ENCODE measurements at places on chromosomes 16 and 17.

DNA sequence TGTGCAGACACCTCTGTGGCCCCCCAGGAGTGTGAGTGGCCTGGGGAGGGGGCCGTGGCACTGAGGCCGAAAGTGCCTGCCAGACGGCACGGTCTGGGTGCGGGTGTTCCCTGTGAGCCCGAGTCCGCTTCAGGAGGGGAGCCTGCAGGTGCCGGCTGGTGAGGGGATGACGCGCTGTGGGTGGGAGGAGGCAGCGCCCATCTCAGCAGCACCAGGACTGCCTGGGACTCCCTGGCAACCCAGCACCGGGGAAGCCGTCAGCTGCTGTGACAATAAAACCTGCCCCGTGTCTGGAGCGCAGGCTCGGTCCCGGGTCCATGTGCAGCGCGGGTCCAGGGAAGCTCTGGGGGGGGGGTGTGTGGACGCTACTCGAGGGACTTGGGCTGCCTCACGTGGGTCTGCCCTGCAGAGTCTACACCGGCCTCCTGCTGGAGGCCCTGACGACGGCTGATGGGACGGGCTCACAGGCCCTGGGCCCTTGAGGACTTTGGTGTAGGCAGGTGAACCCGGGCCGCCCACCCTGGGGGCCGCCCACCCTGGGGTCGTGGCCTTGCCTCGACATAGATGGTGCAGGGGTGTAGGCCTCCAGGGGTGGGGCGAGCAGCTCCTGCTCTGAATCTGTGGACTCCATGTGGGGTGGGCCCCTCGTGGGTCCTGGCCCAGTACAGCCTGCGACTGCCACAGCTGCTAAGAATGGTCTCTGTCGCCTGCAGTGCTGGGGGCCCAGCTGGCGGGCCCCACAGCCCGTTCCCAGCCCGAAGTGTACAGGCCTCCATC is 5.9 kb upstream of the RAB40C start:
- no peak for DNase-seq

GRCh38 chr17:17139972-17140589 is 66.1 kb downstream of the PLD6 start:
- no peak for DNase-seq

- DNase-seq = no peak
Measured at GRCh38 chr17:74777901-74778515, 1.9 kb upstream of the NAT9 start.

GRCh38 chr17:20103454-20104446 is 94.6 kb downstream of the SPECC1 start:
- DNase-seq = no peak

DNA sequence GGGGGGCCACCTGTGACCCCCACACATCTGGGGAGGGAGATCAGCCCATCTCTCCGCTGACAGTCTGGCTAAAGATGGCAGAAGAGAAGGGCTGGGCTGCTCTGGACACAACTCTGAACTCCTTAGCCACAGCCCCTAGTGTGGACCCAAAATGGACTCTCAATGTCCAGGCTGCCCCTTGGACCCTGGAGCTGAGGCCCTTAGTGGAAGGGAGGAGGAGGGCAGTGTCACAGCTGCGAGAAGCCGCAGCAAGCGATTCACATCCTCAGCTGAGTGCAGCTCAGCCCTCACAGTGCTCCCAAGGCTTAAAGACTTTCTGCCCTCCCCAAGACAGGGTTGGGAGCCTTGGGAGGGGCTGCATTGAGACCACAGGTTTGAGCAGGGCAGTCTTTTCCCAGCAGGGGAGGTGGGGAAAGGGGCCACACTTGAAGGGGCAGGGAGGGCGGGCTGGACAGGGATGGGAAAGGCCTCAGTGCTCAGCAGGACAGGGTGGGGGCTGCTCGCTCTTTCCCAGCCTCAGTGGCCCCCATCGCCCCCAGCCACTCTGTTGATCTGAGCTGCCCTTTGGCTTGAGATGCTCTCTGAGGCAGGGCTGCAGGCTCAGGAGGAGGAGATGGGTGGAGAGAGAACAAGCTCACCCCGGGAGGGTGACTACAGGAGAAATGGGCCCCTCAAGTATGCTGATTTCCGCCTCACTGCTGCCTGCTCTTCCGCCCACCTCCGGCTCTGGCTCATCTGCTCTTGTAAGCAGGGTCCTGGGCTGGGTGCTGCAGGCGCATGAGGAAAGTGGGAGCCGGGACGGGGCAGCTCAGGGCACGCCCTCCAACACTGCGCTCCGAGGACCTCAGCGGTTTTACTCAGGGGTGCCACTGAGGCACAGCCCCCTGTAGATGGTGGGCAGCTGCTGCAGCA is 50.9 kb upstream of the MTSS2 start:
- DNase-seq = no peak

DNA sequence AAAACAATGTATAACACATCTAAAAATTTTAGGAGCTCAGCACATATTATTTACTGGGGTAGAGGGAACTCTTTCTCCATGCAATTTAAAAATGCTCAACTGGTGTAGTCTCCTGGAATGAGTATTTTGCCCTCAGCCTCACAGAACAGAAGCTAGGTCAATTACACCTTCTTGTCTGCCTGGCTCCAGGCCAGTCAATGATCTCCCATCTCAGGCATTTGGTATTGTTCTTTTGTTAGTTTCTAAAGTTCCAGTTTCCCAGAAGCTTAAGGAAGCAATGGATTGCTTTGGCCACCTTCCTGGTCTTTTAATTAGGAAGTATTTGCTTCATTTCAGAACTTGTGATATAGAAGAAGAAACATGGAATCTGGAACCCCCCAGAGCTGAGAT is 360.3 kb upstream of the ASIC2 start:
- no peak for DNase-seq

DNA sequence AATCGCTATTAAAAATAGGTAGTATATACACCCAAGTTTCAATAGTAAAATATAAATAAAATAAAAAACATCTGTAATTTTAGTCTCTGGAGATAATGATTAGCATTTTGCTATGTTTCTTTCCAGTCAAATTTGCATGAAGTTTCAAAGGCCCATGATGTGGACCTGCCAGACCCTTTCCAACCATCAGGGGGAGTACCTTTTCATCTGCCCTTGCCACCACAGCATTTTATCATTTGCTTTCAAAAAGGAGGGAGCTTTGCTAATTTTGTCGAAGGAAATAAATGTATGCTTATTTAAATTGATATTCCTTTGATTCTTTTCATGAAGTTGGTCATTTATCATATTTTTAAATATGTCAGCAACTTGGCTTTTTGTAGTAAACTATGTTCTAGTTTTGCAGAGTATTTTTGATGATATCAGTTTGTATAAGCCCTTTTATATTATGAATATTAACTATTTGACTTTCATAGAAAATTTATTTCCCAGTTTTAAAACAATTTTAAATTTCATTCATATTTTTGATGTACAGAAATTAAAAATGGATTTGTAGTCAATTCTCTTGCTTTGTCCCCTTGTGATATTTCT is 115.2 kb upstream of the NETO2 start:
- DNase-seq = no peak

GRCh38 chr17:50520483-50520882 is 12.1 kb upstream of the EPN3 start:
- no peak for DNase-seq

- no peak for DNase-seq
Measured at GRCh38 chr16:76409706-76410105, 132.5 kb downstream of the CNTNAP4 start.

GRCh38 chr17:40025559-40025958 is 10.3 kb downstream of the CSF3 start:
- no peak for DNase-seq

- DNase-seq = no peak
Measured at GRCh38 chr16:78705694-78706093, 606.2 kb downstream of the WWOX start.

GRCh38 chr16:68779891-68780290 is 42.8 kb downstream of the CDH1 start:
- DNase-seq = no peak

DNA sequence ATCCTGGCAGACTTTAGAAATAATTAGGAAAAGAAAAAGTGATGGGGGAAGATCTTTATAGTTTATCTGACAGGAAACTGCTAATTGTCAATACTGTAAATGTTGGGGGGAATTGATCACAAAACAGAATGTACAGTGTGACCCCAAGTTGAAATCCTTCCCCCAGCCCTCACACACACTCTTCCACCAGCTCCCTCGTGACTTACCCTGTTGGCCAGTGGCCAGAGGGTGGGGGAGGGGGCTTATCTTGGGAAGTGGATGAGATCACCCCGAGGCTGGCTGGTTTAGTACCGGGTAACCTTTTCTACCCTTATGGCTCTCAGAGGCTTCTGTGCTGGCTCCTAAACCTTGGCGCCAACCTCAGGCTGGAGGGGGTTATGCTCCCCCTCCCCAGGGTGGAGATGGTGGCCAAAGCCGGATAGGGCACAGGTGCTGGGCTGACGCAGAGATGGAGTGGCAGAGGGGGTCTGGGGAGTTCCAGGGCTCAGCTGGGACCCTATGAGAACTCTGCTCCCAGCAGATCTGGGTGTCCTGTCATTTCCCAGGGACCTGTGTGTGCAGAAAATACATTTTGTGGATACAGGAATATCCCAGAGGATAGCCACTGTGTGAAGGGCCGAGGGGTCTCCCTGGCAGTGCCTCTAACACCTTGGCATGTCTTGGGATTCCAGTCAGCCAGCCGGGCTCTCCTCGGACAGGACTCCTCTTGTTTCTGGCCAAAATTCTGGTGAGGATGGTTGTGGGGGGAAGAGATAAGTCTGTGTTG is 18.6 kb downstream of the CDH16 start:
- DNase-seq = no peak

DNA sequence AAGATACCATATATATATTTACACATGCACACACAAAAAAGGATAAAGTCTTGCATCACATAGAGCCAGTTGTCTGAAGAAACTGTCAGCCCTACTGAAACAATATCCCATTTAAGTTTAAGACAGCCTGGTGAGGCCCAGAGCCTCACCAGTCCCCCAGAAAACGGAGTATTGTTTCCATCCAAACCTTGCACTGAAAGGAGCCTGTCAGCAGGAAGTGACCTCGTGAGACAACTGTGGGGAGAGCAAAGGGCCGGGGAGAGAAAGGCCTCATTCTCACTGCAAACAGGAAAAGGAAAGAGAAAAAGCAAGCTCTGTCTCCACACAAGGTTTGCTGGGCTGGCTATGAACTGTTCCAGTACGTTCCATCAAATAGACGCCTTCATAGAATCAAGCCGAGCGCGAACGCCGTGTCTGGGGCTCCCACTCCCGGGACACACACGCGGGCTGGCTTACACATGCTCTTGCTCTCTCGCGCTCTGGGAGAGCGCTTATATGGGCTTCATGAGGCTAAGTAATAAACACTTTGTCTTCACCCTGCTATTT is 44.4 kb upstream of the ZFHX3 start:
- DNase-seq = no peak

DNA sequence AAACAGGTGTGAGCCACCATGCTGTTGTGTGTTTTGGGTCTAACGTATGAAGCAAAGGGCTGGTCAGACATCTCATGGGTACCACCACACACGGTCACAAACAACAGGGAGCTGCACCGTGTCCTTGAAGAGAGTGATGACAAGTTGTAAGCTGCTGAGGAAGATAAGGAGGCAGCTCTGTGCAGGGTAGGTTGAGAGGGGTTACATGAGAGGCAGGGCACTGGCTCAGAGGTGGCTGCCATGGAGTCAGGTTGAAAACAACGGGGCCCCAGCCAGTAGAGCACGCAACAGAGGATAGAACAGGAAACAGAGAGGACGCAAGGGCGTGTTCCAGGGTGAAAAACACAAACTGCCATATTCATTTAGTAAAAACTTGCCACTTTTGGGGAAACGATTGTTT is 52.2 kb downstream of the TRARG1 start:
- no peak for DNase-seq

GRCh38 chr16:1512774-1513173 is 19.6 kb downstream of the TELO2 start:
- DNase-seq = no peak

DNA sequence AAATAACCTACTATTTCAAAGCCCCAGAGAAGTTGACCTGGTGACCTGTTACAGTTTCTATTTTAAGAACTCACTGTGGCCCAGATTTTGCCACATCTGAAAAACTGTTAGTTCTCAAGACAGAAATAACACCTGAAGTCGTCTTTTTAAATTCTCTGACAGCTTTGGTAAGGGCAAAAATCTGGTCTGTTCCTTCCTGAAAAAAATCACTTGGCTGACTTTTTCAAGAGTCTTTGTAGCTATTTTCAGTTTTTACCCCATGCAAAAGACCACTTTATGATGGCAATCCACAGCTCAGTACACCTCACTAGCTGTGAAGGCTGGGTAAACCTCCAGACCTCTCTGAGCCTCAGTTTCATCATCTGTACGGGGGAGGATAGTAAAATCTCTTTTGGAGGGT is 60.7 kb upstream of the SREBF1 start:
- DNase-seq = no peak

- DNase-seq = no peak
Measured at GRCh38 chr17:27609611-27610303, 21.2 kb upstream of the LGALS9 start.

DNA sequence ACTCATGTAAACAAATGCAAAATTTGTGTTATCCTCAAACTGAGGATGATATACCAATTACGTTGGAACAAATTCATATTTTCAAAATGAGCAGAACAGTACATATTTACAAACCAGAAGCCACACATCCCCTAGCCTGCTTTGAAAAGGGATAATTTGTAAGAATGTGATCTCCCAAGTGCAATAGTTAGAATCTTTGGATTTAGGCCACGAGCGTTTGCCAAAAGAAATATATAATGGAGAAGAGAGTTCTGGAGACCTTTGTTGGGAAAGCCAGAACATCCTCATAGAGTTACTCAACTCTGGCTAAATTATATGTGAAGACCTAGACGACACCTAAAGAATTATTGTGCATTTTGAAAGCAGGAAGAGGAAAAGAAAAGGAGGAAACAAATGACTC is 449.3 kb downstream of the KCNJ2 start:
- DNase-seq = no peak

DNA sequence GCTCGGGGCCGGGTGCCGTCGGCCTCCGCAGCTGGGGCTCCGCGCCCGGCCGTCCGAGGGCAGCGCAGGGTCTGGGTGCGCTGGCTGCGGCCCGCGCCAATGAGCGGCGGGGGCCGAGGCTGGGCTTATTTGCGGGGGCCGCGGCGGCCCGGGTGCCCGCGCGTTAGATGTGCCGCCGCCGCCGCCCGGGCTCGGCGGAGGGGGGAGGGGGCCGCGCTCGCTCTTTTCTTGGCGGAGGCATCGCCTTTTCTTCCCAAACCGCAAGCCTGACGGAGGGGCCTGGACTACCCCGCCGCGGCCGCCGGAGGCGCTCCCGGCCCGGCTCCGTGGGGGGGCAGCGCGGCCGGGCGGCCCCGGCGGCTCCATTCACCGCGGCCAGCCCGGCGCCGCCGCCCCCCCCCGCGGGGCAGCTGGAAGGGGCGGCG is at the start of gene NOTUM:
TSS of gene NOTUM (minus strand) at position 101 of the 425 bp plus-strand sequence. CDS start 278 bp downstream, outside the sequence.
- no peak for DNase-seq

DNA sequence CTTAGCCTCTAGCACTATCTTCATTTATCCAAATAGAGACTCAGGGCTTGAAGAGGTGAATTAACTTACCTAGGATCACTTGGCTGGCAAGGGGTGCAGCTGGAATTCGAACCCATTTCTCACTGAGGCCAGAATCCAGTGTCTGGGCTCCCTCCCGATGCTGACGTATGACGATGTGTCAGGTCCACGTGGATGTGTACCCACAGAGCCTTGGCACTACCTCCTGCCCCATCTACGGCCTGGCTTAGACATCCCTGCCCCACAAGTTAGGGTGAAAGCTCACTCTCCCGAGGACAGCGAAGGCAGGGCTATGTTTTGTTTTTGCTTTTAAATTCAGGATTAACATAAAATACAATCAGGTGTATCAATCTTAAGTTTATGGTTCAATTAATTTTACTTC is 332.3 kb downstream of the CPPED1 start:
- DNase-seq = no peak

All from activated T-helper 9 cell treated with anti-CD3 and anti-CD28 coated beads, Interleukin-2, amount 50 U/mL, for 16 hours (primary cell).